ENCODE measurements at places on chromosomes 12 and 14.

GRCh38 chr12:65967696-65968095 is 143.4 kb downstream of the HMGA2 start:
- no peak for DNase-seq

- no peak for DNase-seq
These were observed 18.5 kb upstream of the MAP1LC3B2 start for GRCh38 chr12:116540622-116541152.

- no peak for DNase-seq
These were observed 368.8 kb downstream of the TMEM121 start for GRCh38 chr14:105894978-105895881.

- no peak for DNase-seq
These were observed 45.7 kb downstream of the EIF2S3B start for GRCh38 chr12:10551375-10551774.

DNA sequence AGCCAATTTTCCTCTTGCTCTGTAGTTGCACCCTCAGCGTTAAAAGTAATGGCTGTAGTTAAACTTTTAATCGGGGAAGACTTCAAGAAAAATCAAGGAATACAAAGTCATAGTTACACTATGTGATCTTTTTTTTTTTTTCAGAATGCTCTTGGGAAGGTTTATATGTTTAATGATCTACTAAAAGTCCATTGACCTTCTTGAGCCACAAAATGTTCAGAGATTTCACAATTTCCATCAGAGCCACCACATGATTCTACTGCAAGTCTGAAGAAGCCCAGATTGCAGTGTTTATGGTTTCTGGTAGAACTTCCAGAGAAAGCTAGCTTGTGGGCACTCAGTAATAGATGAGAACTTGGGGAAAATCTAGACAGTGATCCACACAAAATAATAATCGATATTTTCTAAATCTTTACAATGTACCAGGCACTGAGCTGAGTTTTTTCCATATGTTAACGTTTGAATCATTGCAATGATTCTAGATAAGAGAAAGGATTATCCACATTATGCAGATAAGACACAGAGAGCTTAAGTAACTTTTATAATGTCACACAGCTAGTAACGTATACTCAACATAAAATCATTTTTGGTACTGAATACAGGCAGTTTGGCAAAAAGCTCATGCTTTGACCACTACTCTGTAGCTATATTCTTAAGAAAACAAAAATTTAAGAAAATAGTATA is 38.3 kb downstream of the GYS2 start:
- no peak for DNase-seq

GRCh38 chr12:27208414-27208750 is 35.7 kb upstream of the STK38L start:
- no peak for DNase-seq

DNA sequence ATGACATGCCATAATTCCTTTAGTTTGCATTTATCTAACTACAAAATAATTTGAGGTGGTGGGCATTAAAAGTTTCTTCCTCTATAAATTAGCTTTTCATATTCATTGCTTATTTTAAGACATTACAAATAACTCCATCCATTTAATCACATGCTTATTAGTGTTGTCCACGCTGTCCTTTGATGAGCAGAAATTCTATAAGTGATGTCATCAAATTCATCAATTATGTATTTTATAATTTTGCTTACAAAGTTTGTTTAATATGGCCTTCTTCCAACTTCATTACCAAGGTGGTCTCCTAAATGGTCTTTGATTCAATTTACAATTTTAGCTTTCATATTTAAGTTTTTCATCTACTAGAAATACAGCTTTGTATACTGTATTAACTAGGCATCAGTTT is 173.5 kb downstream of the PRKD1 start:
- no peak for DNase-seq

DNA sequence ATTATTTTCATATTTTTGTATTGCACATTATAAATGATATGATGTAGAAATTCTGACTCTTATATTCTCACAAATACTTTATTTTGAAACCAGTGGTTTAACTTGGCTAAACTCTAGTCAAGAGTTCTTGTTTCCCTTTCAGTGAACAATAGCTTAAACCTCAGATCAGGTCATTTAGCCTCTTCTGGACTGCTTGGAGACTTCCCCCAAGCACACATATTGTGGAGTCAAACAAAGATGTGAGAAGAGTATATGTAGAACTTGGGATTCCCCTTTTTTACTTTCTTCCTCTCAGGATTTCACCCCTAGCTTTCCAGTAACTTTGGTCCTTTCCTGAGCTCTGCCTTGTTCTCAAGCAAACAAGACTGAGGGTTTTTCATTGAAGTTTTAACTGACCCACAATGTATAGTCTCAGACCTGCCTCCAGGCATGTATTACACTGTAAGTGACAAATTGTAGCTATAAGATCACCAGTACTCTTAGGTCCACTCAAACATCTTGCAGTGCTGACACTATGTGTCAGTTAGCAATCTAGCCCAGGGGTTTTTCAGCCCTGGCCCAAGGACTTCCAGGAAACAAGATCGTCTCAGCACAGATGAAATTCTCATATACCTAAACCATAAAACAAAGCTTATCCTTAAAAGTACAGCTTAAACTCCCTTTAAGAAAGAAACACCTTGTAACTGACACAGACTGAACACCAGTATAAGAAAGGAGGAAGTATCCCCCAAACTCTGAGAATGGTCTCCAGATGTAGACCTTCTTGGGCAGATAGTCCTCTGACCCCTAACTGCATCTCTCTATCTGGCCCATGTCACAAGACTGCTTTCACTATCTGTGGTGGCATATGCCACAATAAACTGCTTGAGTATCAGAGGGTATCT is 98.6 kb downstream of the SLC6A15 start:
- DNase-seq: no peak

- no peak for DNase-seq
These were observed 72.0 kb downstream of the ZFC3H1 start for GRCh38 chr12:71591601-71592000.

DNA sequence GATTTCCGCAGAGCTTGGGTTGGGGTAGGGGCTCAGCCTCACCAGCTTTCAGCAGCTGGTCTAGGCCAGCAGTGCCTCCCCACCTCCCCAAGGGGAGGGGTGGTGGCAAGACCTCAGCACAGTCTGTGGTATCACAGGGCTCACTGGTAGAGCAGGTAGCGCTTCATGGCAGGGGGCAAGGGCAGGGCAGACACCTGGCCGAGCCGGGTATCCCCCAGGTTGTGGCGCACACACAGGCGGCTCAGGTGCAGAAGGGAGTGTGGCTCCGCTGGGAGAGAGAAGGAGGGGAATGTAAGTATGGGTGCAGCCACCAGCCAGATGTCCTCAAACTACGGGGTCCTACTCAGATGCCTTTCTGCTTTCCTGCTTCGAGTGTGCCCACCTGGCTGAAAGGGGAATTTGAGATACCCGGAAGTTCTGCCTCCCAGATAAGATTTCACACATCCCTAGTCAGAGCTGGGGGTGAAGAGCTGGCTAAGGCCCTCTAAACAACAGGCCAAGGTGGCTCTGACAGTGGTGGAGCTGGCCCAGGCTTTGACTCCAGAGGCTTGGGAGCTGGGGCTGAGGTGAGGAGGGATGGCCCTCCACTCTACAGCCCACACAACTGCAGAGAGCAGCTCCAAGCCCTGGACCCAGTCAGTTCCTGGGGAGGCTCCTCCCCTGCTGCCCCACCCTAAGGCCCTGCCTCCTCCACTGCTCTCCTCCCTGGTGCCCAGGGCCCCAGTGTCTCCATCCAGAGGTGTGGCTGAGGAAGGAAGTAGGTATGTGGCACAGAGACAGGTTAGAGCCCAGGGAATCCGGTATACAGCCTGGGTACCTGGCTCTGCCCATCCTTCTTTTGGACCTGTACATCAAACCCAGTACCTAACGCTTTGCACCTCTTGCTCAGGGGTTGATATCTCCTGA is 1.8 kb downstream of the SPSB2 start:
- no peak for DNase-seq

GRCh38 chr12:47801170-47801903 is 18.4 kb downstream of the HDAC7 start:
- DNase-seq: no peak

DNA sequence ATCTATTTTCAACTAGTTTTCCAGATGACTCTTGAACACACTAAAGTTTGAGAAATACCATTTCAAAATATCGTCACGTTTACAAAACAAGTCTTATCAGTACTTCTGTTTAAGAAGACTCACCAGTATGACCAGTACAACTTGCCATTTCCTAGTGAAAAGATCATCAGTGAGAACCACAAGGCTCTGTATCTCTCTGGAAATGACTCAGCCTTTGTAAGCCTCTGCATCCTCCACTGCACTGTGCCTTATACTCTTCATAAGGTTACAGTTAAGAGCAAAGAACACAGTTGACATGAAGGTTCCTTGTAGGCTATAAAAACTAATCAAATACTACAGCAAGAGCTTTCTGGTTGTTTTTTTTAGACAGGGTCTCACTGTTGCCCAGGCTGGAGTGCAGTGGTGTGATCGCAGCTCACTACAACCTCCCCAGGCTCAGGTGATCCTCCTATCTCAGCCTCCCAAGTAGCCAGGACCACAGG is 5.7 kb upstream of the VTI1B start:
- DNase-seq: no peak

DNA sequence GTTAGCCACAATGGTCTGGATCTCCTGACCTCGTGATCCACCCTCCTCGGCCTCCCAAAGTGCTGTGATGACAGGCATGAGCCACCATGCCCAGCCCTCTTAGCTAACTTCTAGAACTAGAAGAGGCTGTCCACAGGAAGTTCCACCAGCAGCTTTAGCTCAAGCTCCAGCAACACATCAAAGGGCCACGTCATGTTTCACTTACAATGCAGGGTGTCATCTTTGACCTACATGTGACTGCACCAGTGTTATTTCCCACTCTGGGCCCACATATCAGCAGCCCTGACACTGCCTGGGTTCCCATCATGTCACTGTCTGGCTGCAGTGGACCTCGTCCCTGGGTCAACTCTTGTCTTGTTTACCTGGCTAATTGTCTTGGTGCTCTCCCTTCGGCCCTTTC is 147.2 kb downstream of the GRIN2B start:
- no peak for DNase-seq

- no peak for DNase-seq
These were observed 58.3 kb upstream of the ANP32D start for GRCh38 chr12:48414021-48414420.
